Panc1 (cell line): ENCODE measurements at places on chromosomes 7 and 10. TPM values are rescaled to one million over a fixed set of nuclear protein-coding genes. Genes with fewer than 3 reads are reported as not detected.

GRCh38 chr10:75851580-75852345 is 420.3 kb downstream of the LRMDA start:
- DNase-seq: no peak
- H3K4me1 ChIP-seq: no peaks in the 10 kb centered on the region
- H3K4me3 ChIP-seq: no peak overlapping the region
- H3K27ac ChIP-seq: no peak overlapping the region
- H3K36me3 ChIP-seq: no peaks in the 10 kb centered on the region
- no peaks in the 10 kb centered on the region for H3K27me3 ChIP-seq

DNA sequence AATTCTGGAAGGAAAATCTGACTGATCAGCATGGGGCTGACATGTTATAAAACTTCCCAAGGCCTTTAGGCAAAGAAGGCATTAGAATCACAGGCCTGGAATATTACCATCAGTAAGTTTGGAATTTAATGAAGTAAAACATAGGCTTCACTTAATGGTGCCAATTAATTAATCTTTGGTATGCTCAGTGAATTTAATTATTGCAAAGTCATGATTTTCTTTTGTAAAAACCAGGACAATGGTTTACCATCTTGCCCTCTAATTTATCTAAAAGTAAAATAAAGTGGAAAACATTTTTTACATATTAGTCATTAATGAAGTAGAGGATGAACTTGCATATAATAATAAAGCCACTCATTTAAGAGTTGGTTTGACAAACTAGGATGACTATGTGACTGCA is 220.3 kb downstream of the SEC23IP start:
- no peak for DNase-seq
- no peak overlapping the region for H3K4me3 ChIP-seq
- peaks cover 2% of the 10 kb centered on the region; the same call in 1 of the 2 replicates for H3K27me3 ChIP-seq
- no peak overlapping the region for H3K27ac ChIP-seq
- H3K4me1 ChIP-seq: no peaks in the 10 kb centered on the region
- no peaks in the 10 kb centered on the region for H3K36me3 ChIP-seq

DNA sequence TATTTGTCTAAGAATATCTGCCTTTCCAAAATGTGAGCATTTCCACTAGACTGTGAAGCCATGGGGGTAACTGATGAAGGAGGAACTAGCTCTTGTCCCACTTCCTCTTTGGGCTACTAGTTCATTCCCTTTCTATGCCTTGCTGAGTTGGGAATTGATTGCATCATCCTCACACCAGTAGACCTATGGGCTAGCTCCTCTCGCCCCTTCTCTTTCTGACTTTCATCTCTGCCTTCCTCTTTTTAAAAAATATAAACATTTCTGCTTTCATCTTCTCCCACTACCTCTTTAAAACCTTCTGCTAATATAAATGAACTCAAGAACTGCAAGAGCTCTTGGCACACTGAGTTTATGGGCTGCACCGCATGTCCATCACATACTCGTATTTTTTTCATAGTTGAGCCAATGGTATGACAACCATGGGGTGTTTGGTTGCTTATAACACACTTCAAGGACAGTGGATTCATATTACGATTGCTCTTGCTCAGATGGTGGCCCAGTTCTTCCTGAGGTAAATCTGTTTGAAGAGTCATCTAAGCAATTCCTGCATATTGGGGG is 182.0 kb downstream of the REEP3 start:
- H3K27me3 ChIP-seq: no peaks in the 10 kb centered on the region
- no peaks in the 10 kb centered on the region for H3K36me3 ChIP-seq
- H3K4me1 ChIP-seq: peaks cover 61% of the 10 kb centered on the region
- H3K4me3 ChIP-seq: no peak overlapping the region
- no peak for DNase-seq

DNA sequence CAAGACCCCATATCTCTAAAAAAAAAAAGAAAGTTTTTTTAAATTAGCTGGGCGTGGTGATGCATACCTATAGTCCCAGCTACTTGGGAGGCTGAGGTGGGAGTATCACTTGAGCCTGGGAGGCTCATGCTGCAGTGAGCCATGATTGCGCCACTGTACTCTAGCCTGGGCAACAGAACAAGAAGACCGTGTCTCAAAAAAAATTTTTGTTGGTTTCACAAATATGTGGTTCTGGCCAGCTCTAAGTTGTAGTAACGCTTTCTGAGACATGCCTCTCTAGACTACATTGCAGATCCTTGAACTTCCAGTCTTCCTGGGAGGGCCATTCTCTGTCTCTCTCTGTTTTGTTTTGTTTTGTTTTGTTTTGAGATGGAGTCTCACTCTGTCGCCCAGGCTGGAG is 24.6 kb upstream of the RHBDD2 start:
- H3K4me1 ChIP-seq: no peaks in the 10 kb centered on the region
- no peak overlapping the region for H3K27ac ChIP-seq
- H3K27me3 ChIP-seq: no peaks in the 10 kb centered on the region
- H3K4me3 ChIP-seq: no peak overlapping the region

DNA sequence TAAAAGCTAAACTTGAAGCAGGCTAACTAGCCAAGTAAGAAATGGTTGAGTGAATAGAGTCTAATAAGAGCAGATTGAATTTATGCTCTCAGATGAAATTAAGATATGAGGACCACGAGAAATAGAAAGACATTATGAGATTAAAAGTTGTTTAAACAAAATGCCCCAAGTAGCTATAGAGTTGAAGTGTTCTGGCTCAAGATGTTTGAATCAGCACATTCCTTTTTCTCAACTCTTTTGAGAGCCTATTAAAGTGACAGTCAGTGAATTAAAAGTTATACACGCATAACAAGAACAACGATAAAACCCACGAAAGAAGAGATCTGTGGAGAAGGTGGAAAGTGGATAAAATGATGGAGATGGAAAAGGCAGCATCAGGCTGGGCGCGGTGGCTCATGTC is 322.2 kb upstream of the ANKRD30A start:
- H3K27me3 ChIP-seq: no peaks in the 10 kb centered on the region
- DNase-seq: no peak
- no peak overlapping the region for H3K4me3 ChIP-seq
- no peaks in the 10 kb centered on the region for H3K4me1 ChIP-seq

GRCh38 chr10:75043256-75044131 is 68.0 kb upstream of the SAMD8 start:
- no peak overlapping the region for H3K27ac ChIP-seq
- no peak overlapping the region for H3K4me3 ChIP-seq
- DNase-seq: no peak
- H3K36me3 ChIP-seq: no peaks in the 10 kb centered on the region
- no peaks in the 10 kb centered on the region for H3K27me3 ChIP-seq

DNA sequence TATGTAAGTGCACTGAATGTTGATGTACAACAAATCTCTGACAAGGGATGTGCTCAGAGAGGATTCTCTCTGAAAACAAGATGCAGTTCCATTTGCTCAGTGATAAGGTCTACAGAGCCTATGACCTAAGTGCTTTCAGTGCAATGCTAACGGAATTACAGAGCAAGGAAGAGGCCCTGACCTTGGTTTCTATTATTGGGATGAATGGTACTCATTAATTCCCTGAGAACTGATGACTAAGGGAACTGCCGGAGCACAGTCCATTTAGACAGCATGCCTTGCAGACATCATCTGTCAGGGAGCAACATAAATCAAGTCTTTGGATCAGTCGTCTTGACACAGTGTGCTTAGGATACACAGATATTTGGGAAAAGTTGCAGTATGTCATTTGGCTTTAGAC is 340.8 kb downstream of the PHTF2 start:
- H3K4me1 ChIP-seq: no peaks in the 10 kb centered on the region
- H3K36me3 ChIP-seq: no peaks in the 10 kb centered on the region
- no peak overlapping the region for H3K27ac ChIP-seq
- DNase-seq: no peak
- no peak overlapping the region for H3K4me3 ChIP-seq

- no peak overlapping the region for H3K4me3 ChIP-seq
- no peaks in the 10 kb centered on the region for H3K27me3 ChIP-seq
- H3K36me3 ChIP-seq: no peaks in the 10 kb centered on the region
- DNase-seq: no peak
Measured at GRCh38 chr7:44720301-44720700, 28.3 kb upstream of the ZMIZ2 start.

DNA sequence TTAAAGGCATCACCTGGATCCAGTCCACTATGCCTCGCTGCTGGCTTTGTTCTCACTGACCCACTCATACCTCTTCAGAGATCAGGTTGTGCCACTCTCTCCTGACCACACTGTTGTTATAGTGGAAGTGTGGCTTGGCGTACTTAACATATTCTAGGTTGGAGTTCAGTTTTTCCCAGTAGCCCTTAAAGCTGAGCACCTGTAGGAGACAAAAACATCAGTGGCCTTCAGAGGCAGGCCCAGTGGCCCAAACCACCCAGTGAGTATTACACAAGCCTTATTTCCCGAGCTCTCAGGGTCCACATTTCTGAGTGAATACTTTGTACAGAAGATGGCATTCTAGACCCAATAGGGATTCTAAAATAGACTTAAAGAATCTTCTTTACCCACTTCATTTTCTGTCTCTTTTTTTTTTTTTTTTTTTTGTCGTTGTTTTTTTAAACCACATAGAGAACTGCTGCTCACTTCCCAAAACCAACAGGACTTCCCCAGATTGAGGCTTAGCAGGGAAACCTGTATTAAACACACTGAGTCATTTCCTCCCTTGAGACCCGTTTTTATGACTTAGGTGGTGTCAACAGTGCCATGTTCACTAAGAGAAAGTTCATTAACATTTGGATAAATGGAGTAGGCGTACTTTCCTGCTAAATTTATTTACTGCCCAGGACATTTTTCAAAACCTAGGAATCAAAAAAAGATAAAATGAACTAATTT is 85.8 kb downstream of the GSAP start:
- H3K27me3 ChIP-seq: no peaks in the 10 kb centered on the region
- no peak for DNase-seq
- no peak overlapping the region for H3K4me3 ChIP-seq
- no peaks in the 10 kb centered on the region for H3K4me1 ChIP-seq
- H3K36me3 ChIP-seq: no peaks in the 10 kb centered on the region

GRCh38 chr10:42431095-42431494 is 207.3 kb downstream of the ZNF33B start:
- H3K4me3 ChIP-seq: no peak overlapping the region
- no peak overlapping the region for H3K27ac ChIP-seq
- H3K36me3 ChIP-seq: no peaks in the 10 kb centered on the region
- no peak for DNase-seq
- H3K4me1 ChIP-seq: no peaks in the 10 kb centered on the region
- H3K27me3 ChIP-seq: no peaks in the 10 kb centered on the region

- H3K4me3 ChIP-seq: no peak overlapping the region
- no peak for DNase-seq
- H3K27ac ChIP-seq: no peak overlapping the region
- H3K27me3 ChIP-seq: peaks cover 48% of the 10 kb centered on the region
Measured at GRCh38 chr7:127618775-127619174, 833 bp upstream of the PAX4 start.

- no peaks in the 10 kb centered on the region for H3K27me3 ChIP-seq
- no peaks in the 10 kb centered on the region for H3K4me1 ChIP-seq
- H3K27ac ChIP-seq: no peak overlapping the region
- no peak overlapping the region for H3K4me3 ChIP-seq
- DNase-seq: no peak
Measured at GRCh38 chr10:16699435-16700057, 117.7 kb downstream of the RSU1 start.

- no peak overlapping the region for H3K4me3 ChIP-seq
- no peak overlapping the region for H3K27ac ChIP-seq
- no peak for DNase-seq
Measured at GRCh38 chr7:141674171-141674671, 27.7 kb downstream of the DENND11 start.

GRCh38 chr7:142528608-142529408 is 220.5 kb upstream of the PRSS1 start:
- H3K27ac ChIP-seq: no peak overlapping the region
- peak overlapping the region; percentile 26 for H3K4me3 ChIP-seq
- H3K4me1 ChIP-seq: no peaks in the 10 kb centered on the region
- no peak for DNase-seq
- H3K27me3 ChIP-seq: peaks cover 23% of the 10 kb centered on the region

DNA sequence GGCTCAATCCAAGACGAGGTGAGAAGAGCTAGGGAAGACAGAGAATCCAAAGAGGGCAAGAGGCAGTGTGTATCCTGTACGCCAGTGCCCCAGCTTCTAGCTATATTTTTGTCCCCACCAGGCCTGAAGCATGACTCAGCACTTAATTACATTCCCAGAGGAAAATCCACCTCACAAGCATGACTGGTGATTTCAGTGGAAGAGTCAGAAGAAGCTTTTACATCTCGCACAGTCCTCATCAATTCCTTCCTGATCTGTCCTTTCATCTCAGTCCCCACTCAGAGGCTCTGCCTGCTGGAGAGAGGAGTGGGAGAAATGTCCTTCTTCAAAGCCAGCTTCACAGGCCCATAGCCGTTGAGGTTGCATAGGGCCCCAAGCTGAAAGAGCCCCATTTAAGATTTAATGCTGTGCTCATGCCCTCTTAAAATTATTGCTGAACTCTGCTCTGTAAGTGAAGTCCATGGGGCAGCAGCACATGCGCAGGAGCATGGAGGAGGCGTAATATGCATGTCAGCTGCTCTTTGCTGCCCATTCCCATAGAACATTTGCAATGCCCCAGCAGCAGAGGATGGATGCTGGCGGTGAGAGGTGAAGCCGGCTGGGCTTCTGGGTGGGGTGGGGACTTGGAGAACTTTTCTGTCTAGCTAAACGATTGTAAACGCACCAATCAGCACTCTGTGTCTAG is 39.0 kb upstream of the AOAH start:
- H3K4me1 ChIP-seq: no peaks in the 10 kb centered on the region
- no peak overlapping the region; the same call in 1 of the 2 replicates for H3K27ac ChIP-seq
- no peak overlapping the region for H3K4me3 ChIP-seq
- H3K36me3 ChIP-seq: no peaks in the 10 kb centered on the region
- no peak for DNase-seq

DNA sequence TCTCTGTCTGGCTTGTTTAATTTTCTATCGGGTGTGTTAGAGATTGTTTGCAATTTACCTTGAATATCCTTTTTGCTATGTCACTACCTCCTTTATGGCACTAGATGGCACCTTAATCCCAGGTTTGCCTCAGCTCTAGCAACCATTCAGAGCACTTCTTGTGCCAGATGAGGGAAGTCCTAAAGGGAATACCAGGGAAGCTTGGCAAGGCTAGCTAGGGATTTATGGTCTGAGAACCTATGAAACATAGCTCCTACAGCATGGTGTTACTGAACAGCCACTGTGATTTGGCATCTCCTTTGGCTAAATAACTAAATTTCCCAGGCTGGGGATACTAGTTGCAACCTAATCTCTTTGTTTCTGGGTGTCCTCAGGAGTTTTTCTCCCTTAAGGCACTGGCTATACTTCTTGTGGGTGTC is 69.0 kb upstream of the VOPP1 start:
- H3K27ac ChIP-seq: no peak overlapping the region
- H3K27me3 ChIP-seq: no peaks in the 10 kb centered on the region; the same call in 1 of the 2 replicates
- H3K36me3 ChIP-seq: no peaks in the 10 kb centered on the region
- DNase-seq: peak; percentile 72
- no peak overlapping the region for H3K4me3 ChIP-seq

GRCh38 chr7:45082031-45082830 is 6.5 kb downstream of the NACAD start:
- DNase-seq: no peak
- no peaks in the 10 kb centered on the region for H3K4me1 ChIP-seq
- H3K4me3 ChIP-seq: no peak overlapping the region
- H3K36me3 ChIP-seq: no peaks in the 10 kb centered on the region

HPSE2 gene
- total RNA-seq: not detected

ST8SIA6 gene
- total RNA-seq: 0.82 TPM

HABP2 gene
- 0.13 TPM for total RNA-seq

OR6B1 gene
- total RNA-seq: not detected

C1QL3 gene
- not detected for total RNA-seq

OR2A12 gene
- total RNA-seq: not detected
